ENCODE measurements at places on chromosomes 12 and 14.

- DNase-seq = no peak
Observed at GRCh38 chr12:89437231-89437630, 84.9 kb upstream of the DUSP6 start.

- DNase-seq = peak; percentile 14
Observed at GRCh38 chr14:87049950-87050349, 943.0 kb downstream of the GALC start.

DNA sequence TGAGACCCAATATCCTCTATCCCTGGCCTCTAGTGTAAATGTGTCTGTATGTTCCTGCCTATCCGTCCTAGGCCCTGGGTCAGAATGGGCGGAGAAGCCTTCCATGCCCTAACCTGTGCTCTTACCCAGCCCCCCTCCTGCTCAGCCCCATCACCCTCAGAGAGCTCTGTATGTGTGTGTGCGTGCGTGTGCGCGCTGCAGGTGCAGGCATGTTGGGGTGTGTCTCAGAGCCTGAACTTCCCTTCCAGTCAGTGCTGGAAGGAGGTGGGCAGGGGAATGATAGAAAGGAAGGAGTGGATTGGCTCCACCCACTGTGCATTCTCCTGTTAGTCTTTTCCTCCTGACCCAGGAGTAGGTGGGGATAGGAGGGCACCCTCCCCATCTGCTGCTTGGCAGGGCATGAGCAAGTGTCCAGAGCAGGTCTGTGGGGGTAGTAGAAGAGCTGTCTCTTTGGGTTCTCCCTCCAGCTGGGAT lies 7.2 kb downstream of the NAB2 start:
- no peak for DNase-seq

DNA sequence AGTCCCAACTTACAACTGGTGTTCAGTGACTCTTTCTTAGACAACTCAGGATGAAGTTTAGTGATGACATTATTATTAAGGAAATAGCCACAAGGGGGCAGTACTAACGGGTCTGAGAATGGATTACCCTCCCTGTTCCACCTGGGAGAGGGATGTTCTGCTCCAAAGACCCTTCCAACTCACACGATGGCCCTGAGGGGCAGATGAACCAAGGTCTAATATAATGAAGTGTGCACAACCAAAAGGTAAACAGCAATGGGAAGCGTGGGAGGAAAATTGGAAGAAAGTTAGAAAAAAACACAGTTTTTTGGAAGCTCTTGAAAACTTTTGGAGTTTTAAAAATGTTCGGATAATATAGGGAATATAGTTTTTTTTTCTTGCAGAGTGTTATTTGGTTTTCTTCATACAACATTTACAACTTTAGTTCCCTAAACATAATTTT lies 24.0 kb downstream of the FGF6 start:
- no peak for DNase-seq

DNA sequence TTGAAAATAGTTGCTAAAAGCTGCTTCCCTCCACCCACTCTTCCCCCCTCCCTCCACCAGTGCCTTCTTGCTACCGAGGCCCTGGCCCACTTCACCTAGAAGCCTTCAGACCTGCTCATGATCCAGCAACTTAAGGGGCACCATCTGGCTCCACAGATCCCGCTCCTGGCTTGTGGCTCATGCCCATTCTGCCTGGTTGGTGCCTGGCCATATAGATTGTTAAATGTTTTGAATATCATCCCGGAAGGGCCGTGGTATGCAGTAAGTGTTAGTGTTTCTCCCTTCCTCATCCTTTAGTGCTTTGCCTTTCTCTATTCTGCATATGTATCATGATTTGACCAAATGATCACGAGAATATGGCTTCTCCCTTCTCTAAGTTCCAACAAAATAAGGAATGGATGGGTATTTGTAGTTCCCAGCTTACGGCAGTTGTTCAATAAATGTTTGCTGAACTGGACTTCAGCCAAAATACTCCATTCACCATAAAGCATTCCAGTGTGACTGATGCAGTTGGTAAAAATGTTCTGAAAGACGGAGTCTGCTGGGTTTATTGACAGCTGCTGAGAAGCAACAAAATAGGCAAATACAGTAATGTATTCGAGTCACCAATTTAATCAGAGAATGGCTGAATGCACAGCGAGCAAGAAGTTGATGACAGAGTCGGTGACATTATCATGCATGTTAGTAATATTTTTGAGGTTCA lies 30.7 kb downstream of the GRIP1 start:
- no peak for DNase-seq

DNA sequence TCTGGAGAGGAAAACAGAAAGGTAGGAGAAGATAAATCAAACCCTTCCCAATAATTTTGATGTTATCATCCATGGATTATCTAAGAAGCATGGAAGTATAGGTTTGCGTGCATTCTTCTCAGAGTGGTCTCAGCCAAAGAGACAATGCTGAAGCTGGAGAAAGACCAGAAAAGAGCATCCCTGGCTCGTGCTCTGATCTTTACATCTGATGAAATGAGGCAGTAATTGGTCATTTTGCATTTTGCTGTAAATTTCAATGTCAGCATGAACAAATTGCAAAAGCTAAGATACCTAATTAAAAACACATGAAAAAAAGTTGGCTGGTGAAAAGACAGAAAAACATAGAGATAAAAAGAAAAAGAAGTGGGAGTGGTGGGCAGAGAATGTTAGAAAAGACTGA lies 252.4 kb downstream of the ITPR2 start:
- no peak for DNase-seq

DNA sequence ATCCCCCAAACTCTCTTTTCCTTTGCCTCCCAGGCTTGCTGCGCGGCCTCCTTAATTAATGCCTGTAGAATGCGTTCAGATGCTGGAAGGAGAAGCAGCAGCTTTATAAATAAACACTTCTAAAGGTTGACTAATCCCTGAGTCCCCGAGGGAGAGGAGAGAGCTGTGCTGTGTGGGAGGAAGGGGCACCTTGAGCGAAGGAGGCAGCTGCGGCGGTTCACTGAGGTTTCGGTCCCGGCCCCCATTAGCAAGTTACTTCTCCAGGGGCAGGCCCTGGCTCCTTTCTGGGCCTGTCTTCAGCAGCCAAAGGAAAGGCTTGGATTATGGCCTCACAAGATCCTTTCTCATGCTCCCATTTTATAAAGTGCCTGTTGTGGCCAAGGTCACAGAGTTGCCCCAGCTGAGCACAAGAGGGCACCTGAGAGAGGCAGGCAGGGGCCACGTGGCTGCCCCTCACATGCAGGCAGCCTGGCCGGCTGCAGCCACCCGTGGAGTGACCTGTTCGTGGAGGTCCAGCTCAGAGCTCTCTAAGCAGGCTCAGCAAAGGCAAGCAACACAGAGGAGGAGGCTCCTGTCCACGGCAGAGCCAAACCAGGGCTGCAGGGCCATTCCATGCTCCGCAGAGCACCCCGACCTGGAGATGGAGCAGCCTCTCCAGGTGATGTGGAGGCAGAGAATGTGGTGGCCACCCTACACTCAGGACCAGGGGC lies 15.0 kb upstream of the CACNA2D4 start:
- DNase-seq = no peak

DNA sequence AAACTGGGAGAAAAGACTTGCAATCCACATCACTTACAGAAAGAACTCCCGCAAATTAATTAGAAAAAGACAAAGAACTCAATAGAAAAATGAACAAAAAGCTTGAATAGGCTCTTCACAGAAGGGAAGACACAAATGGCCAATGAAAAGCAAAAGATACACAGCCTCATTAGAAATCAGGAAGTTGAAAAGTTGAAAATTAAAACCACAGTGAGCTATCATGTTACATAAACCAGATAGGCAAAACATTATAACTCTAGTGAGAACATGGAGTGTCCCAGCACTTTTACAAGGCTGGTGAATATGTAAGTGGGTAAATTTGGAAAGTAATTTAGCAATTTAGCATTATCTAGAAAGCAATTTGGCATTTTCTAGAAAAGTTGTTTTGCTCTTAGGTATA lies 158.4 kb upstream of the RASSF8 start:
- DNase-seq = no peak

- DNase-seq = no peak
Observed at GRCh38 chr14:60654334-60654821, 5.1 kb upstream of the SIX1 start.

DNA sequence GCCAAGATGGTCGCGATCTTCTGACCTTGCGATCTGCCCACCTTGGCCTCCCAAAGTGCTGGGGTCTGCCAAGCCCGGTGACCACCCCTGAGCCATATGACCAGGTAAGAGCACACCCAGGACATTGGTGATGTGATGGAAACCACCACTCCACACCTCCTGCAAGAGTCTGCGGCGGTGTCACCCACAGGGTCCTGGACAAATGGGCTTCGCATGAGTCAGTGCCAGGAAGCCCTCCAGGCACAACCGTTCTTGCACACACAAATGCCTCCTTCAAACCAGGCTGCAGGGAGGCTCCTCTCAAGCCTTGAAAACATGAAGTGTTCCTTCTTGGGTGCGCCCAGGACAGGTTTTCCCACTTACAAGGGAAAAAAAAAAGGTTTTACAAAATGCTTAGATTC lies 16.6 kb downstream of the PITPNM2 start:
- no peak for DNase-seq

DNA sequence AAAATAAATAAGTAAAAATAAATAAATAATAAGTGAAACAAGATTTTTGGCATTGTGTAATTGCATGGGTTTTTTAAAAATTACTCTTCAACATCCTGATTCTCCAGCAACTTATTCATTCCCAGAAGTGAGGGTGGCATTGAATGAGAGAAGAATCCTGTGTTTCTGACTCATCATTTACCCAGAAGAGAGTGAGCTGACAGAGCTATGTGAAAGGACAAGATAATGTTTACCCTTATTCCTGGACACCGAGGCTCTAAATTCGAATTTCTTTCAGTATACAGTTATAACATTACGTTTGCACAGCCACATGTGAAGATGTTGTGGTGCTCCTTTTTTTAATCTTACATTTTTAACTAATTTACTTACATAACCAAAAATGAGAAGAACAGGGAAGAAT lies 36.4 kb downstream of the BBS10 start:
- DNase-seq = no peak

DNA sequence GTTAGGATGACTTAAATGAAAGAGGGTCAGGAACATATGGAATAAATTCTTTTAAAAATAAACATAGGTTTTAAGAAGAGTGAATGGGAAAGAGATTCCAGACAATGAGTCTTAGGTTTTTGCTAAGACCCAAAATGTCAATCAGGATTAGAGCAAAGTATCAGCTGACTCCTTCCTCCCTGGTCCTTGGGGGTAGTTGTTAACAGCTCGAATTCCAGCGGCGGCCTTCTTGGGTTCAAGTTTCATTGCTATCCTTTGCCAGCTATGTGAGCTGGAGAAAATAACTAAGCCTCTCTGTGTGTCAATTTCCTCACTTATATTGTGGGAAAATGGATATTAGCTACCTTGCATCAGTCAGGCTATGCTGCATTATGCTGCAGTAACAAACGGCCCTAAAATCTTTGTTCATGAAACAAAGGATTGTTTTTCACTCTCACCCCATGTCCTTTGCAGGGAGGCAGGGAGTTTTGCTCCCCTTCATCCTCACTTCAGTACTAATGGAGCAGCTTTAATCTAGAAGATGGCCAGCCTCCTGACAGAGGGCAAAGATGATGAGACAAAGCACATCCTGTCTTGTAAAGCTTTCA lies 83.8 kb upstream of the RFLNA start:
- DNase-seq = no peak

GRCh38 chr14:105168979-105169507 lies 467 bp upstream of the JAG2 start:
- no peak for DNase-seq

GRCh38 chr12:3135522-3136461 lies 58.6 kb downstream of the TSPAN9 start:
- peak; percentile 57 for DNase-seq

DNA sequence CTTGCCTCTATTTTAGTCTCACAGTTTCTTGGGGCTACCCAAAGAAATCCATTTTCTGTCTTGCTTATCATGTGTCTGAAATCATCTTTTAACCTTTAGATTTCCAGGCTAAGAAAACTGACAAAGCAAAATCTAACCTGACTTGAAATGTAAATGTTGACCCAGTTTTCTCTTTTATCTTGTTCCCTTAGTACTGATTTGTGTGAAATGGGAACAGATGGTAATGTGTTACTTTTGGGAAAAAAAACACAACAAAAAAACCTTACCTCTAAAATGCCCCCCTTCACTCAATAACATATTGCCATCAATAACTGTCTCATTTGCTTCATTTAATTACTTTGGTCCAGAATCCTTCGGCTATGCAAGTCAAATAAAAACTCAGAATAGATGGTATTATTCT lies 383.2 kb upstream of the DCN start:
- DNase-seq = no peak

DNA sequence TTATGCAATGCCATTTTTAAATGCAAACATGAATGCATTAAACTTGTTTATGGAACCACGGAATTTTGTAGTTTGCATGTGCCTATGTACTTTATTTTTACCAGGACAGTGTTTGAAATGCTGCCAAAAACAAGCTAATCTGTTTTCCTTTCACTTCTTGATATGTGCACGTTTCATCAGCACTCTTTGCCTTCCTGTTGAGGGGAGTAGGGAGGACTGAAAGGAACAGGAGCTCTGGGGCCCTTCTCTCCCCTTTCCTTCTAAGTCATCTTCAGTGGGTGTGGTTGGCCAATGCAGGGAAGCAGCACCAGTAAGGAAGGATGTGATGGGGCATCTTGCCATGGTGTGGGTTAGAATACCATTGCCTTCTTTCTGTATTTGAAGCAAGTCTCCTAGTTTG lies 12.1 kb upstream of the PPP4R4 start:
- DNase-seq = no peak

DNA sequence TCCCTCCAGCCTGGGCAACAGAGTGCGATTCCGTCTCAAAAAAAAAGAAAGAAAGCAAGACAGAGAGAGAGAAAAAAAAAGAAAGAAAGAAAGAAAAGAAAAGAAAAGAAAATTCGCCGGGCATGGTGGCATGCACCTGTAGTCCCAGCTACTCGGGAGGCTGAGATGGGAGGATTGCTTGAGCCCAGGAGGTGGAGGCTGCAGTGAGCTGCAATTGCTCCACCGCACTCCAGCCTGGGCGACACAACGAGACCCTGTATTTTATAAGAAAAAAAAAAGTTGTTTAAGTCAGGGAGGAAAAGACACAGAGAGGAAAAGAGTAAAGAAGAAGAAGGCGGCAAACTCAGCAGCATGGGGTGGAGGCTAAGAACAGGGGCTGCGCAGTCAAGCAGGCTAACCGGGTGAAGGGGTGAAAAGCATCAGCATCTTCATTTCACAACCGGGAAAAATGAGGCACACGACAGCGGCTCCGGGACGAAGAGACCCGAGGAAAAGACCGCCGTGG lies 557 bp upstream of the FICD start:
- DNase-seq = no peak

DNA sequence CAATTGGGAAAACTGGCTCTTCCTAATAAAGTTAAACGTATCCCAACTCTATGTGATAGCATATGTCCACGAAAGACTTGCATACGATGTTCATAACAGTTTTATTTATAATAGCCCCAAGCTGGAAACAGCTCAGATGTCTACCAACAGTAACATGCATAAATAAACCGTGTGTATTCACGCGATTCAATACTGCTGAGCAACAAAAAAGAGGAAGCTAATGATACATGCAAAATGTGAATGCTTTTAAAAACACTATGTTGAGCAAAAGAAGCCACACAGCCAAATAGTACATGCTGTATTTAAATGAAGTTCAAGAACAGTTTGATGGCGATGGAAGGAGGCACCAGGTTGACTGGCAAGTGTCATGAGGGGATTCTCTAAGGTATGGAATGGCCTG lies 55.7 kb downstream of the TRIM9 start:
- DNase-seq = no peak
